Calu3 (cell line): ENCODE measurements at places on chromosomes 5 and 9. TPM values are rescaled to one million over a fixed set of nuclear protein-coding genes. Genes with fewer than 3 reads are reported as not detected.

FRRS1L gene
- not detected in 2 replicates for total RNA-seq

SLC31A2 gene
- 0.76 and 1.8 TPM in 2 replicates for total RNA-seq

GRCh38 chr9:128358090-128358489, 13.1 kb upstream of the URM1 start:
- no peaks in the 10 kb centered on the region for H3K27me3 ChIP-seq
- no peak for DNase-seq
- H3K27ac ChIP-seq: no peak overlapping the region

DNA sequence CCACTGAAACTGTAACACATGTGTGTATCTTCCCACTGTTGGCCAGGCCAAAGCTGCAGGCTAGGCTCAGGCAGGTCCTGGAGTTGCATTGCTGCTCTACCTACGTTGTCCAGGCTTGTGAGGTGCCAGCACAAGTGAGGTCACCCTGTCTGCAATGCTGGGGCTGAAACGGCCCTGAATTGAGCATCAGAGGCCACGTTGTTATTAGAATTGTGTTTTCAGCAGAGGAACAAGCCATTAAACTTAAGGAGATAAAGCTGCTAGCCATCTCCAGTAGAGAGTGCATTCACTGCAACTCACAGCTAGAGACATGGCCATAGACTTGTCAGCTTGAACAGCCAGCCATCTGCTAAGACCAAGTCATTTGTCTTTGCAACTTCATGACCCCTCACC, 191.8 kb downstream of the SEMA6A start:
- H3K4me3 ChIP-seq: no peak overlapping the region
- H3K36me3 ChIP-seq: no peaks in the 10 kb centered on the region
- no peak overlapping the region for H3K27ac ChIP-seq
- DNase-seq: no peak
- no peaks in the 10 kb centered on the region for H3K27me3 ChIP-seq

GRCh38 chr9:104073770-104074133, 20.4 kb upstream of the SMC2 start:
- no peaks in the 10 kb centered on the region for H3K27me3 ChIP-seq
- H3K36me3 ChIP-seq: no peaks in the 10 kb centered on the region
- no peak for DNase-seq
- H3K4me1 ChIP-seq: no peaks in the 10 kb centered on the region
- H3K27ac ChIP-seq: no peak overlapping the region

GRCh38 chr5:9335754-9336495, 209.9 kb downstream of the SEMA5A start:
- no peak for DNase-seq
- no peak overlapping the region for H3K4me3 ChIP-seq
- no peaks in the 10 kb centered on the region for H3K27me3 ChIP-seq
- no peaks in the 10 kb centered on the region for H3K36me3 ChIP-seq
- H3K4me1 ChIP-seq: no peaks in the 10 kb centered on the region
- no peak overlapping the region for H3K27ac ChIP-seq

- H3K4me1 ChIP-seq: no peaks in the 10 kb centered on the region
- peaks cover 27% of the 10 kb centered on the region for H3K36me3 ChIP-seq
- H3K27me3 ChIP-seq: no peaks in the 10 kb centered on the region
Observed at GRCh38 chr5:65721050-65721719, 724 bp downstream of the SGTB start.

GRCh38 chr9:114456929-114457328, 48.3 kb downstream of the WHRN start:
- no peaks in the 10 kb centered on the region for H3K27me3 ChIP-seq
- no peaks in the 10 kb centered on the region for H3K4me1 ChIP-seq
- H3K4me3 ChIP-seq: no peak overlapping the region
- H3K27ac ChIP-seq: no peak overlapping the region

- H3K4me1 ChIP-seq: no peaks in the 10 kb centered on the region
- no peak overlapping the region for H3K4me3 ChIP-seq
Observed at GRCh38 chr5:97554977-97555643, 372.1 kb upstream of the RIOK2 start.

- H3K4me3 ChIP-seq: no peak overlapping the region
- no peaks in the 10 kb centered on the region for H3K36me3 ChIP-seq
- no peak overlapping the region for H3K27ac ChIP-seq
- H3K27me3 ChIP-seq: no peaks in the 10 kb centered on the region
- H3K4me1 ChIP-seq: no peaks in the 10 kb centered on the region
Observed at GRCh38 chr5:96058084-96058483, 96.4 kb upstream of the ELL2 start.

- H3K36me3 ChIP-seq: peaks cover 62% of the 10 kb centered on the region
- peaks cover 5% of the 10 kb centered on the region for H3K4me1 ChIP-seq
- H3K27me3 ChIP-seq: no peaks in the 10 kb centered on the region
- H3K4me3 ChIP-seq: peak overlapping the region; percentile 78
Observed at GRCh38 chr5:53482717-53483638, 2.5 kb downstream of the FST start.
